ENCODE measurements at places on chromosomes 12 and 14.

GRCh38 chr14:37083599-37083998, 88.8 kb downstream of the SLC25A21 start:
- no peak for DNase-seq

- no peak for DNase-seq
Observed at GRCh38 chr12:57844709-57845477, 1.6 kb downstream of the CTDSP2 start.

DNA sequence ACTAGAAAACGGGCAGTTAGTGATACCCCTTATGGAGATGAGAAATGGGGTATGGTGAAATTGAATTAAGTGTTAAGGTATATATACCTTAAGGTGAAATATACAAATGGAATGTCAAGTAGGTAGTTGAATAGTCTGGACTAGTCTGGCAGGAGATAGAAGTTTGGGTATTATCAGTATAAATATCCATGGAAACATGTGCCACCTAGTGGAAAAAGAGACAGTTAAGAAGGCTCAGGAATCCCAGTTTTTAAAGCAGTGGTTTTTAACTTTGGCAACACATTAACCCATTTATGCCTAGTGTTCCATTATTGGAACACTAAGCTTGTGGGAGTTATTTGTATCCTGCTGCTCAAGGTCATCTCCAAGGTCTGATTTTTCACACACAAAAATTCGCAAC, 38.6 kb upstream of the TPH2 start:
- no peak for DNase-seq

DNA sequence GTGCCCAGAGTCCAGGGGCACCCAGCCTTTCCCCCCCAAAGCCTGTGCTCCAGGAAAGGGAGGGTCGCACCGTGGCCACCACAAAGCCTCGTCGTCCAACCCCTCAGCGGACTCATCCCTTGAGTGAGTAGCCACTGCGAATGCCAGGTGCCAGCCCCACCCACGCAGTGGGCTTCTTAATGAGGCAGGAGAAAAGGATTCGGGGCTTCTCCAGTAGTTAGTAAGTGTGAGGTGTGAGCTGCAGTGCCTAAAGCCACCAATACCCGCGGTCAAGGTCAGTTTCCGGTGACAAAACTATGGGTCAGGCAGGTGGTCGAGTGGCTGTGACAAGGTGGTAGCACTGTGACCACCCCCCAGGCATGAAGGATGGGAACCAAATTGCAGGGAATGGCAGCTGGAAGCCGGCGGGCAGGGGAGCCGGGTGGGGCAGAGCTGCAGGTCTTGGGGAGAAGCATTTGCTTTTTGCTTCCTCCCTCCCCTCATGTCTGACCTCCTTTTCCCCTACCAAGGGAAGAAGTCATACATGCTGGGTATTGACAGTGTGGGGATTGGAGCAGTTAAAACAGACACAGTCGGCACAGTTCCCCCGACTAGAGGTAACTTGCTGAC, 8.0 kb downstream of the RAN start:
- no peak for DNase-seq

- DNase-seq, result no peak
Observed at GRCh38 chr12:132045751-132046150, 96.0 kb downstream of the EP400 start.

DNA sequence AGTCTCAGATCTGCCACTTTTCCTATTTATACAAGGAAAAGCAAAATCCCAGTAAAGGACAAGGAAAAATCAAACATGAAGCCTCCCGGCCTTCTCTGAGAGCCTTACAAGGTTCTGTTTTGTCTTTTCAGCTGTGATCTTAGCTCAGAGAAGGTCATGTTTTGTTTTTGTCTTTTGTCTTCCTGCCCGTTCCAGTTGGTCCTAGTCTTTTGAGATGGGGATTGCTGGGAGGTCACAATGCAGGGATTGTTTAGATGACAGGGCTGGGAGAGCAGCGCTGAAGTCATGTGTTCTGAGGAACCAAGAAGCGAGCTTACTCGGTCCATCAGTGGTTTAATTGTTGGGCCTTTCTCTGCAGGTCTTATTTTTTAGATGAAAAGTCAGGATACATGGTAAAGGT, 6.0 kb downstream of the PLEKHH1 start:
- no peak for DNase-seq

GRCh38 chr12:40999210-40999609, 188.9 kb upstream of the PDZRN4 start:
- no peak for DNase-seq

DNA sequence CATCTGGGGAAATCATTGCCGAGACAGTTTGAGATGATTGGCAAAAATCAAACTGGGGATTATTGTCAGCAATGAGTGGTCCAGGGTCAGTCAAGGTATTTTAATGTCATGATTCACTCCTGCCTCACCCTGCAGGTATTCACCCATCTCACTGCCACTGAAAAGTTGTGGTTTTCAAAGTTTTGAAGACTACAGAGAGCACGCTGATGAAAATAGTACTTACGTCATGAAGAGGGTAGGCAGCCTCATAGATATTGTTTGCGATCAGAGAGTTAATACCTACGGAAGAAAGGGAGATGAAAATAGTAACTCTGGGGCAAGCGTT, 138.0 kb downstream of the ANO2 start:
- no peak for DNase-seq

DNA sequence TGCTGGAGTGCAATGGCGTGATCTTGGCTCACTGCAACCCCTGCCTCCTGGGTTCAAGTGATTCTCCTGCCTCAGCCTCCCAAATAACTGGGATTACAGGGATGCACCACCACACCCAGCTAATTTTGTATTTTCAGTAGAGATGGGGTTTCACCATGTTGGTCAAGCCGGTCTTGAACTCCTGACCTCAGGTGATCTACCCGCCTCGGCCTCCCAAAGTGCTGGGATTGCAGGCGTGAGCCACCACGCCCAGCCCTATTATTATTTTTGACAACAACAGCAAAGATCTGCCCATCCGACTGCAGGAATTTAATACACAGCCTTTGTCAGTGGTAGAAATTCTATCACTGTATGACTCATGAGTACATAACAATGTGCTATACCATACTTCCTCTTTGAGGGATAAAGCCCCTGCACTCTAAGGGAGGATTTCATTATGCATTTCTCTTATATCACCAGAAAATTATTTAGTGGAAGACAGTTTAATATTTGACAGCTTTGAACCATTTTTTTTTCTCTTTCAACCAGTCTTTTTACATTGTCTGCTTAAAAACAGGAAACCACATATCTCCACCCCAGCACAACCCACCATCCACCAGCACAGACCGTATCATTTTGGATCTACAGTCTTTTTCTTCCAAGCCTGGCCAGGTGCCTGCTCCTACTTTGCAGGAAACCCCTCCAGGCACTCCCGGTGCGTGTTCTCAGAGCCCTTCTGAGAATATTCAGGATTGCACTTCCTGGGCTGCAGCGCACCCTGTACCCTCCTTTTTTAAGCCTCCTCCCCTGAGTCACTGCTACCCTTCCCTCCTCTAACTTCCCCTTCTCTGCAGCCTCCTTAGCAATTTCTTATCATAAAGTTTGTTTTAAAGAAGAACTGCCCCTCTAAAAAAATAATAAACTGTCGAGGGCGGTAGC, 594 bp downstream of the ARHGDIB start:
- DNase-seq, result peak; percentile 83

DNA sequence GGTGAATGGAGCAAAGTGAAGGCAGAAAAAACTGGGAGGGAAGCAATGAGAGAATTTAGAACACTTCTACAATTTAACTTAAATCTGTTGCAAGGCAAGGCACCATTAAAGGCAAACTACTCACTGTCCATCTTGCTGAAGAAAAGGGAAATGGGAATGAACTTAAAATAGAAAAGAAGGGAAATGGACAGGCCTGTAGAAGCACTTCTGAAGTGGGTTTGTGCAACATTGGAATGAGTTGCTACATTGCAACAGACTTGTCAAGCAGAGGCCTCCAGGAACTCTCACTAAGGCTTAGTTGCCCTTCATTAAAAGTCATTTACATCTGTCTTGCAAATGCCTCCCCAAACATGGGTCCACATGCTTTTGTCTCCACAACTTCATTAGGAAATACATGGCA, 13.7 kb upstream of the OR10AD1 start:
- no peak for DNase-seq

- no peak for DNase-seq
Observed at GRCh38 chr12:61915420-61915819, 344.8 kb upstream of the USP15 start.

DNA sequence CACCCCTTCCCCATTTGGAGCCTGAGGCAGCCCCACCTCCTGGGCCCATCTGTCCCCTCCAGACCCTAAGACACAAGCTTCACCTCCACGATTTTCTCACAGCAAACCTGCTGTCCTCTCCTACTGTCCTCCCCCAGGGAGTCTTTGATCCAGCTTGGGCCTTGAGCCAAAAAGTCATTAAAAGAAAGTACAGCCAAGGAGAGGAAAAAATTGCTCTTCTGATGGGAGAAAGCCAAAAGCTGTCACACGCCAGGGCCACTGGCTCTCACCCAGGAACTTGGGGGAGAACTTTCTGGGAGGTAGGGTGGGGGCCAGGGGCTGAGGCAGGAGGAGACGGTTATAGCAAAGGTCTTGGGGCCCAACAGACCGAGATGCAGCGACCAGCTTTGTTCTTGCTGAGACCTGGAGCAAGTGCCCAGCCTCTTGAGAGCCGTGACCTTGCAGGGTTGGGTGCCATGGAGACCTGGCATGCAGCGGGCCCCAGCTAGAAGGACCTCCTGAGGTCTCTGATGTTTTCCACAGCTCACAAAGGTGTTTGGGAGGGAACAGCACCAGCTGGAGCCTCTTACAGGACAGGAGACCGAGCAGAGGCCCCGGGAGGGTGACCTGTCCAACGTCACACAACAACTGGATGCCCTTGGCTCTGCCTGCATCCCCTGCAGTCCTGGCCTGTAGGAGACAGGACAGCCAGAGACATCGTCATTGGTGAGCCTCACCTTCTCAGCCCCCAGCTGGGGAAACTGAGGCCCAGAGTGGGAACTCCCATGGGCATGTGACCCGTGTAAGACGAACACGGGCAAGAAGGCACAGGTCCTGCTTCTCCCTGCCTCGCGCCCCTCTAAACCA, 124.5 kb downstream of the CALM1 start:
- DNase-seq, result no peak

DNA sequence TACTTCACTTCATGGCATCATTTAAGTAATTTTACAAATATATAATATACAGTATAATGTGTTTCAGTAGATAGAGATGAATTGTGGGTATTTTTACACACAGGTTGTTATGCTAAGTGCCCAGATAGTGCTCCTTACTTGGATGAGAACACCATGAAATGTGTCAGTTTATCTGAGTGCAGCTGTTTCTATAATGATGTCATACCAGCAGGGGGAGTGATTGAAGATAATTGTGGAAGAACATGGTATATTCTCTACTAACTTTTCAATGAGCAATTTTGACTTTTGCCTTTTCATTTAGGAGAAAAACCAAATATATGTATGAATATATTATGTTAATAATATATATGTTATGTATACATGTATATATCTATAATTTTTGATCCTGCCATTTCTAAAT, 221.6 kb downstream of the LRRK2 start:
- DNase-seq, result no peak

DNA sequence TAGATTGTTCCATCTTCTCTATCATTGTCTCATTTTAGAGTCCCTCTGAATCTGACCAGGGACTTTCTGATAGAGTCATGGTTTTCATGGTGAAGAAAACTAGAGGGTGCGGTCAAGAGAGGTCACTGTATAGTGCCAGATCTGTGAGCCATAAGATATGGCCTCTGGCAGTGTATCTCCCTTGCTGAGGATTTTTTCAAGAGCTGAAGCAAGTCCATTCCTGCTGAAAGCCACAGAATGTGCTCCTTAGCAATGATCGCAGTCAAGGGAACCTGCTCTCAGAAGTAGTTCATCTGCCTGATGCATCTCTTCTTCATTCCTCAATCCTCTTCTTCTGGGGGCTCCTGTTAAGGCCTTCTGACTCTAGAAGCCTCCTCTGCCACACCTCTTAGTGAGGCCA, 405.2 kb downstream of the EGLN3 start:
- DNase-seq, result no peak

DNA sequence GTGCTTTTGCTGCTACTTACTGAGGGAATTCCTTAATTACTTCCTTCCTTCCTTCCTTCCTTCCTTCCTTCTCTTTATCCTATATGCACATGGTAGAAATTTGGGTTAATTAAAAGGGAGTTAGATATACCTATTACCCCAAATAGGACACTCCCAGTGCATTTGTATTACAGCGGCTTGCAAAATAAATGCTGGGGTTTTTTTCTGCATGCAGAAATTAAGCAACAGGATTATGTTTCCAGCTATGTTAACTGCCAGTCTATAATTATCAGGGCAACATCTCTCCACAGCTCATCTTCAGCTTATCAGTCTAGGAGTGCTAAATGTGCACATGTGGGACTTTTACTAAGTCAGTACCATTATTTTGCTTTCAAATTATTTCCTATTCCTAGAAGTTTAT, 132.9 kb upstream of the SLC35F4 start:
- DNase-seq, result no peak

DNA sequence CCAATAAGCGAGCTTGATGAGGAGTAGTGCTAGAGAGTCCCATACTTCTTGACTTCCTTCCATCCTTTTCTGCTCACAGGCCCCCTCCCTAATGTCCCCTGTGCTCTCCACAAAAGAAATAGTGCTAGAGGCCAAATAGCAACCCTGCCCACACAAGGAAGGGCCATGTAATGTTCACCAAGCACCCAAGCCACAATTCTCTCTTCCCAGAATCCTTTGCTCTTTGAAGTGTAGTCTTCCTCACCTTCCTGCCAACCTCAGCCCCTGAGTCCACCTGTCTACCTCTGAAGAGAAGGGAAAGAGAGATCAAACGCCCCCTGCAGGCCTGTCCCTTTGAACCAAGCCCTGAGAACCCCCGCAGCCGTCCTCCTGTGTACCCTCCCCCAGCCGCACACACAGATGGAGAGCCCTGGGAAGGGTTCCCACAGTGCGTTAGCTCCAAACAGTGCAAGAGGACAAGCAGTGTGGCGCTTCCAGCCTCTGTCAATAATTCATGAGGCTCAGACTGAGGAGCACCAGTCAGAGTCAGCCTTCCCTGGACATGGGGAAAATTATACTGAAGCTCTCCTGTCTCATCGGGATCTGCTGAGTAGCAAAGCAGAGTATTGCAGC, 1.9 kb upstream of the DHRS4 start:
- DNase-seq, result no peak

GRCh38 chr12:52582486-52582885, 8.8 kb upstream of the KRT74 start:
- DNase-seq, result no peak

GRCh38 chr12:41636653-41637052, 448.5 kb downstream of the PDZRN4 start:
- no peak for DNase-seq

GRCh38 chr12:53267306-53267998, 647 bp upstream of the ESPL1 start:
- peak; percentile 49 for DNase-seq

DNA sequence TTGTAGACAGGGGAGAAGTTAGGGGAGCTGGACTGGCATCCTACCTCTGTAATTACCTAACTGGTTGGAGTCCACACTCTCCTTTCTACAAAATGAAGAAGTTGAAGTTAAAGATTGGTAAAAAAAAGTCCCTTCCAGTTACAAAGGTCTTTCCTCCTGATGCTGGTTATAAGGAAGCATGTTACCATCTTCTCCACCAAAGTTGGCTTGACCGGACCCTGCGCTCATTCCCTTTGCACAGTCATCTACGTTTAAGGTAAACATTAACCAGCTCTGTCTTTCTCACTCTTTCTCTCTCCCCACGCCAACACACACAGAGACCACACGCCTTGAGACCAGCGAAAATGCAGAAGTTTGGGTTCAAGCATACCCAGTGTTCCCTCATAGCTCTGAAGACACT, 11.9 kb downstream of the FBLN5 start:
- DNase-seq, result no peak

All from CD4-positive, alpha-beta T cell treated with Interleukin-4 for 4 hours (primary cell).